Inflammatory macrophage treated with lipopolysaccharide for 4 hours (primary cell): ENCODE measurements at places on chromosomes 4 and X.

- no peak for DNase-seq
Measured at GRCh38 chr4:98749206-98749605, 90.8 kb upstream of the TSPAN5 start.

DNA sequence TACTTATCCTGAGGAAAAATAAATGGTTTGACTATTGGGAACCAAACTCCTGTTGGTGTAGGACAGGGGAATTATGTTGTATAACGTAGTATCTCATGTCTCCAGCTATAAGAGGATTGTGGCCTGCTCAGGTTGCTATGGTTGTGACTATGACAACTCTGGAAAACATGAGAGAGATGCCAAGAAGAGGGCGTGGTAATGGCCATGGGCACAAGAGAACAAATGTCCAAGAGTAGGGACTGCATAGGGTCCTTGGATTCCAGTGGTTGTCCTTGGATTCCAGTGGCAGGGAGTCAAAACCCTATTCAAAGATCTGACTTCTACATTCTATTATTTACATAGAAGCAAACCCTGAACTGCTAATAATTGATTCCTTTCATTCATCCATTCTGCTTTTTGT is 6.8 kb upstream of the MOB1B start:
- no peak for DNase-seq

DNA sequence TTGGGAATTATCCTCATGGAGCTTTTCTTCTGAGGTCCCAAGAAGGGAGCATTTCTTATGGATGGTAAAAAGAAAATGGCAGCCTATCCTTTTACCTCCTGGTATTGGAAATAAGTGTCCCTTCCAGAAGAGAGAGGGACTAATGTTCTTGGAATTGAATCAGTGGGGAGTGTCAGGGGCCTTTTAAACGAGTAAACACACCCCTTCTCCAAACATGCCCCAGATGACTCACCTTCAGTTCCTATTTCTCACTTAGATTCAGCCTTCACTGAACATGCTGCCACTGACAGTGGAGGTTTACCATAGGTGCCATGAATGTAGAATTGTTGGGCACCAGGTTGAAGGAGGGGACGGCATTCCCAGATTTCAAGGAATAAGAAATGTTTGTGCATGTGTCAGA is 19.0 kb downstream of the MAGEC2 start:
- no peak for DNase-seq

DNA sequence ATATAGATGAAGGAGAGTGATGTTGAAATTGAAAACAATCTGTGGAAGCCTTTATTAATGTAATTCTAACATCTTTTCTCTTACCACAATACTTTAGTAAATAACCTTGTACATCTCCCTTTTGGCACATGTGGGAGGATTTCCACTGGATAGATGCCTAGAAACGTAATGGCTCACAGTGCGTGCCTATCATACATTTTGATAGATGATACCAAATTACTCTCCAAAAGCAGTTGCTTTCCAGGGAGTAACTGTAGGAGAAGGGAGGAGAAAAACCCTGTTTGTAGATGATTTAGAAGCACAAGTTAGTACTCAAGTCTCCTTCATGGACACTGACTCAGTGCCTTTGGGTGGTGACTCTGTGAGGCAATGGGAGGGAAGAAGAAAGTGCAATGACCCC is 476.3 kb downstream of the CCSER1 start:
- DNase-seq: no peak

- DNase-seq: peak; percentile 91
Measured at GRCh38 chr4:77126809-77127208, 30.2 kb upstream of the CCNG2 start.

GRCh38 chr4:48227662-48228061 is 42.0 kb downstream of the TEC start:
- DNase-seq: peak; percentile 72

DNA sequence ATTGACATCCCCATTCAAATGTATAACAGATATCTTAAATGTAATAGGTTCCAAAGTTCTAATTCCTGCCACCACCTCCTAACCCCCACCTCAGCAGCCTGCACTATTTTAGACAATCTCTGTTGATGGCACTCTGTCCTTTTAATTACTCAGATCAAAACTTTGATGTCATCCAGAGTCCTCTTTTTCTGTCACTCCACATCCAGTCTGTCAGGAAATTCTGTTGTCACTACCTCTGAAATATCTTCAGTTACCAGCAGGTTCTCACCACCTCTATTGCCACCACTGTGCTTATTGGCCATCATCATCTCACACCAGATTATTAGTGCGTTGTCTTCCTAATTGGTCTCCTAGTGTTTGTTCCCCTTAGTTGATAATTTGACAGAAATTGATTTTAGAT is 76.2 kb downstream of the PTPN13 start:
- DNase-seq: no peak

DNA sequence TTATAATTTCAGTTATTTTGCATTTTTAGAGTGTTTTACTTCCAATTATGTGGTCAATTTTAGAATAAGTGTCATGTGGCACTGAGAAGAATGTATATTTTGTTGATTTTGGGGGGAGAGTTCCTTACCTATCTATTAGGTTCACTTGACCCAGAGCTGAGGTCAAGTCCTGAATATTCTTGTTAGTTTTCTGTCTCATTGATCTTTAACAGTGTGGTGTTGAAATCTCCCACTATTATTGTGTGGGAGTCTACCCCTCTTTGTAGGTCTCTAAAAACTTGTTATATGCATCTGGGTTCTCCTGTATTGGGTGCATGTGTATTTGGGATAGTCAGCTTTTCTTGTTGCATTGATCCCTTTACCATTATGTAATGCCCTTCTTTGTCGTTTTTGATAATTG is 127.0 kb upstream of the ZDHHC15 start:
- DNase-seq: no peak

DNA sequence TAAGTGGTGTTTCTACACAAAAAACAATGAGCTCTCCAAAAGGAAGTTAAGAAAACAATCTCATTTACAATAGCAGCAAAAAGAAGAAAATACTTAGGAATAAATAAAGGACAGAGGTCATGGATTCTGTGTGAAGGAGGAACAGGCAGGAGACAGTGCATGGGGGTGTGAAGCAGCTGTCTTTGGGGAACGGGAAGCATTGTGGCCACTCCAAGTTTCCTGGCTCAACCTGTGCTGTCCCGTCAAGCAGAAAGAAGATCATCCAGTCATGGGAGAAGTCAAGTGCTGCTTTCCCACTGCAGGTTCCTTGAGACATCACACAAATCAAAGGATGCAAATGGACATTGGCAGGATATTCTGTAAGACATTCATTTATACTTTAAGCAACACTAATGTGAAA is 66.1 kb upstream of the MAML3 start:
- DNase-seq: peak; percentile 21

- DNase-seq: no peak
Measured at GRCh38 chr4:170386511-170386910, 296.8 kb upstream of the AADAT start.

- no peak for DNase-seq
Measured at GRCh38 chrX:123184219-123184865, at the start of gene GRIA3. TSS of gene GRIA3 (plus strand) at chrX:123184278. CDS start at chrX:123184536, 258 bp downstream.

- DNase-seq: no peak
Measured at GRCh38 chr4:153010146-153010545, 74.0 kb downstream of the FHDC1 start.

DNA sequence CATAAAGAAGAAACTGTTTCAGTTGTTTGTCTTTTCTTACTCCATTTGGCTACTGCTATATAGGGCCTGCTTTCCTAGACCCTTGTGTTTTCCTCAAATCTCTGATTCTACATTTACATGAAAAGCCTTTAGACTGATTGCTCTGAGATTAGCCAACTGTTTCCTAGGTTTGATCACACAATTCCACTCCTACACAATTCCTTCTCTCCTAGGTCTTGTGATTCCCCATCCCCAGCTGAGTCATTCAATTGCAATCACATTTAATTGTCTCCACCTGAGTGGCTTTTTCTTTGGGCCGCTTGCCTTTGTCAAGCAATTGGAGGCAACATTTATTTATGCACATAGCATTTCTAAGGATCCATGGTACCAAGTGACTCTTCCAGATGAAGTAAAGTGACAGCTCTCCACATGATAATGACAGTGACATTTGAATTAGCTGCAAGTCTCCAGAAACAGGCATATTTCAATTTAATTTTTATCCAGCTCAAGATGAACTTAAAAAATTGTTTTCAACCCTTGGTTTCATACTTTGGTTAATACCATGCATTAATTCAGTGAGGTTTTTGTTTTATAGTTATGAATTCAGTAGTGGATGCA is 35.8 kb downstream of the ATXN3L start:
- DNase-seq: peak; percentile 44

DNA sequence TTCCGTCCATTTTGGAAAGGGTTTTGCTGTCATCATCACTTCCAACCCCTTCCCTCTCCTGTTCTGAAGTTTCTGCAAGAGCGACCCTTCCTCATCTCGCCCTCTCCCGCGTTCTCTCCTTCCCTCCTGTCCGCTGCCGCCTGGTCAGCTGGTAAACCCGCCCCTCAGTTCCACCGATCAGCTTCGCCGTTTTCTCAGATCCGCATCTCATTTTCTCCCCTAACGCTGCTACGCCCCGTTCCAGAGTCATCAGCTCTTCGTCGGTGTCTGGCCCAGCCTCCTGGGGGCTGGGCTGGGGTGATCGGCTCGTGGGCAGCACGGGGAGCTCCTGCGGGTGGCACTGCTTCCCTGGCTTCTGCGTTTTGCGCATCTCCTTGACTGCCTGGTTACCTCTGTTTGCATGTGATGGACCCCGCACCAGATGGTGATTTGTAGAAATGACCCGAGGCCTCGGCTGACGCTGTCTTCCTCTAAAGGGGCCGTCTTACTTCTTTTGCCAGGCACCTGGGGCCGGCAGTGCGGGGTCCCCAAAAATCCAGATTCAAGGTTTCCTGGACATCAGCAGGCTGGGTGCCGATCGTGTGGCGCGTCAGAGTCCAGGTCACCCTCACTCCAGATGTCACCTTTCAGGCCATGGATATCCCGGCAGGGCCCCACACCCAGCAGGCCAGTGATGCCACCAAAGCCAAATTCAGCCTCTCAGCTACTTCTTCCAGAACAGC is 13.4 kb downstream of the CTBP1 start:
- DNase-seq: no peak

DNA sequence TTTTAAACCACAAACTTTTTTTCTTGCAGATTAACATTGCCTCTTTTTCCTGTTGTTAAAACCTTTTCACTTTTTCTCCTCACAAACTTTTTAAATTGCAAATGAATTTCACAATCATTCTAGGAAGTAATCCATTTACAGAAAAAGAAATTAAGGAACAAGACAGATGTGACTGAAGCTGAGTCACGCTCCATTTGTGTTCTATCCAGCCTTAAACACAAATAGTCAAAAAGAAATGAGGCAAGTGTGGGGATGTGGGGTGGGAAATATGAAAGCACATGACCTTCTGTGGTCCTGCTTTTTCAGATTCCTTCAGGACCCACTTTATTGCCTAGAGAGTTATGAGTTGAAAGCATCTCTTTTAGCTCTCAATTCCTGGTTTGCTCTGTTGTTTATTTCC is 197.0 kb downstream of the ADGRL3 start:
- peak; percentile 46 for DNase-seq

DNA sequence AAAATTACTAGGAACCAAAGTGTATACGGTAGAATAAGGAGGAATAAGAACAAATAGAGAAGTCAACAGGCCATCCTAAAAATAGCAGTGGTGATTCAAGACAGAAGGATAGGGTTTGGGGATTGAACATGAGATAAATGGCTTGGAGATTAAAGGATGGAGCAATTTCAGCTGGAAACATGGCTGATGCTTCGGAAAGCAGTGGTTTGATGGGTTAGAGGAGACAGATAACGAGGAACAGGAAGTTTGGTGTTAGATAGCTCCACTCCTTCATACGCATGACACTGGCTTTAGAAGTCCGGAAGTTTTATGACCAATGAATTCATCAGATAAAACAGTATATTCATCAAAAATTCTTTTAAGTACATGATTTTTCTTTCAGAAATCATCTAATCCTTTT is 70.8 kb upstream of the GALNTL6 start:
- no peak for DNase-seq

- no peak for DNase-seq
Measured at GRCh38 chr4:8940792-8941491, 69.3 kb upstream of the HMX1 start.

- DNase-seq: no peak
Measured at GRCh38 chr4:52643785-52644244, 15.3 kb downstream of the USP46 start.

DNA sequence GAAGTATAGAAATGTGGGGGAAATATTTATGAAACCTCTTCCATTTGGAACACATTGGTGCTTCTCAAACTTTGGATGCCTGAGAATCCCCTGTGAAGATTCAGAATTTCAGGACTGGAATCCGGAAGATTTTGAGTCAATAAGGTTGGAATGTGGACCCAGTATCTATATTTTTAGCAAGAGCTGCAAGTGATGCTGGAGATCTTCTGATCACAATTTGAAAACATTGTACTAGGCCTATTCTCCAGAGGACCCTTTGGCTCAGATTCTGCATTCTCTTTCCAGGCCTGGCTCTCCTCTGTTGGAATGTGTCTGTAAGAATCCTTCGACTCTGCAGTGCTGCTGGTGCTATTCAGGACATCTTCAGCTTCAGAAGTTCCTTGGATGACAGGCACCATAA is 2.4 kb upstream of the PKD2 start:
- no peak for DNase-seq

DNA sequence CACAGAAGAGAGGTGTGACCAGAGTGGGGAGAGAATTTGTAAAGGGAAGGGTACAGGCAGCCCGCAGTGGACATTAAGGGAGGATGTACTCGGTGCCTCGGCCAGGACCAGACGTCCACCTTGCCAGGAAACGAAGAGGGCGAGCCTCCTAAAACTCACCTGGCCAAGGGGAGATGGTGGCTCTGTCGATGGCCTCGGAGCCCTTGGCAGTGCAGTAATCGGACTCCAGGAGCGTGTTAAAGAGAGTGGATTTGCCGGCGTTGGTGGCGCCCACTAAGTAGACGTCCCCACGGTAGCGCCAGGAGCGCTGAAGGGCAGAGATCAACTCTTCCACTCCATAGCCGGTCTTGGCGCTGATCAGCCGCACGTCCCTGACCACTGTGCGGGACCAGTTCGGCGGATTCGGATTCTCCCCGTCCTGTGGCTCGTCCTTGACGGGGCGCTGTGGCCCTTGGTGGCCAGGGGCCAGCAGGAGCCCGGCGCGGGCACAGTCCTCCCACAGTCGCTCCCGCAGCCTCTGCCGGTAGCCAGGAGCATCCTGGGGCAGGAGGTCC is 1.0 kb downstream of the NOA1 start:
- peak; percentile 8 for DNase-seq

GRCh38 chr4:74441744-74442143 is 3.2 kb upstream of the AREG start:
- no peak for DNase-seq

GRCh38 chr4:90444904-90445303 is 317.7 kb downstream of the CCSER1 start:
- DNase-seq: no peak

GRCh38 chr4:41932988-41933387 is 2.2 kb upstream of the TMEM33 start:
- no peak for DNase-seq

- DNase-seq: no peak
Measured at GRCh38 chr4:54659313-54659712, 1.6 kb downstream of the KIT start.

- DNase-seq: no peak
Measured at GRCh38 chr4:71867598-71867997, 83.7 kb upstream of the GC start.
